NCI-H510A treated with DMSO at 0.1 percent for 48 hours (cell line): ENCODE measurements at places on chromosomes 4 and X.
A peak's percentile ranks its signal among the peaks of the same experiment; 100 is the strongest.

GRCh38 chr4:67288964-67289363 is 256.3 kb downstream of the CENPC start:
- DNase-seq = peak; percentile 6

- DNase-seq = no peak
Measured at GRCh38 chr4:167028976-167029375, 205.3 kb downstream of the SPOCK3 start.

- peak; percentile 18 for DNase-seq
Measured at GRCh38 chr4:120724656-120725055, 197.9 kb downstream of the PRDM5 start.

DNA sequence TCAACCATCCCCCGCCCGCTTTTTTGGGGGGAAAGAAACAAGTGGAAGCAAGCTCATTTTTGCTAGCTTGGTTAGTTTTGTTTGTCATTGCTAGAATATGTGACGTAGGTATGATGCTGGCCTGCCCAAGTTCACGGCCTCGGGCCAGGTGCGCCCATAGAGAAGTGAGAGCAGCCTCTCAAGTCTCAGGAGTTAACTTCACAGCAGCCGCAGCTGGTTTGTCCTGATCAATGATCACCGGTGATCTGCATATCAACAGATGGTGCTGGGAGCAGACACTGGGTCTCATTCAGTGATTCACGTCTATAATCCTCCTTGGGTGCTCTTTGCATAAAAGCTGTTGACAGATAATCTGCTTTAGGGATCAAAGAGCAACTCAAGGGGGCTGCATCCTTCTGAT is 50.1 kb downstream of the ENPP6 start:
- no peak for DNase-seq

DNA sequence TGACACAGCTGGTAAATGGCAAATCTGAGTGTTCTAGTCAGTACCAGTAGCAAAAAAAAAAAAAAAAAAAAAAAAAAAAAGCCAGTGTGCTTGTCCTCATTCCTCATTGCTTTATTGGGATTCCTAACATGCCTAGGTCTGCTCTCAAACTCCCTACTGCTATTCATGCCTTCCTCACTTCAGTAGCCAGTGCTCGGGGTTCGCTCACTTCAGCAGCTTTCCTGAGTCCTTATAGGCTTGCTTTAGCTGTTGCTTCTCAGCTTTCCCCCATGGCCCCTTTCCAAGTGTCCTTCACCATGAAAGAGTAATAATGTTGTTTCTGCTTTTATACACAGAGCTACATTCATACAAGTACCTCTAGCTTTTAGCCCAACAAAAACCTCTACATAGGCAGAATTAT is 30.8 kb downstream of the SLITRK2 start:
- no peak for DNase-seq

DNA sequence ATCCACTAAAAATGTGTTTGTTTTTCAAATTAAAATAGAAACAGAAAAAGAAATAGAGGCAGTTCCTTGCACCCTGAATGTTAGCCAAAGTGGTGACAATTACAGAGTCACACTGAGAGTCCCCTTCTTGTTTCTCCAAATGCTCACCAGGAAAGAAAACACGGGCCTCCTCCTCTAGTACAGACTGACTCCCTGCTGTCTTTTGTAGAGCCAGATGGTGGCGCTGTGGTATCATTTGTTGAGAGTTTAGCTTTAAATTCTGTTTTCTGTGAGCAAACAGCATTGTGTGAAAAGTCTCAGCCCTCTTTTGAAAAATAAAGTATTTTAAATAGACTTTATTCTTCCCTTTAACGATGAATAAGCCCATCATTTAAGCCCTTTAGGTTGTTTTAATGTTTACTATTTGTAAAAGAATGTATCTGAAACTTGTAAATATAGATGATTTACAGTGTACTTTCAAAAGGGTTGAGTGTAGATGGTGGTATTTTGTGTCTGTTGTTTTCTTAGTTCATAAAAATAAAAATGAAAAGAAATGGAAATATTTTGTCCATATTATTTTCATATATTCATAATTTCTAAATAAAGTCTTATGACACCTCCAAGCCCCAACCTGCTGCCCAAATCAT is 36.9 kb upstream of the ATOH1 start:
- DNase-seq = peak; percentile 61
